ENCODE measurements at places on chromosomes 2 and 18. TPM values are rescaled to one million over a fixed set of nuclear protein-coding genes. Genes with fewer than 3 reads are reported as not detected.

Gene TXNDC9
- total RNA-seq, result 36.0 TPM

Gene NPAS2
- total RNA-seq, result 1.3 TPM

Gene RAPGEF4
- 45.1 TPM for total RNA-seq

Gene NTSR2
- total RNA-seq, result 1.7 TPM

Gene ADRA2B
- total RNA-seq, result not detected

Gene TIMM21
- total RNA-seq, result 30.6 TPM

Gene MOCOS
- total RNA-seq, result 0.09 TPM

Gene COL5A2
- total RNA-seq, result 35.2 TPM

Gene OXER1
- 0.18 TPM for total RNA-seq

Gene RAB6D
- total RNA-seq, result 0.36 TPM

Gene CHRNG
- total RNA-seq, result not detected

Gene GAL3ST2
- total RNA-seq, result 0.45 TPM

Gene HOXD11
- total RNA-seq, result not detected

Gene CFAP53
- 1.7 TPM for total RNA-seq

Gene NLRC4
- 0.36 TPM for total RNA-seq

Gene PLEK
- 2.7 TPM for total RNA-seq

Gene ASB18
- 0.45 TPM for total RNA-seq

Gene FAHD2B
- 7.4 TPM for total RNA-seq

Gene SIX2
- total RNA-seq, result 0.45 TPM
